ENCODE measurements at places on chromosomes 5 and 9. TPM values are rescaled to one million over a fixed set of nuclear protein-coding genes. Genes with fewer than 3 reads are reported as not detected.

GRCh38 chr5:179331591-179332375, 13.5 kb downstream of the ADAMTS2 start:
- DNase-seq = no peak

The TAF1L gene
- 0.23 TPM for total RNA-seq

The PDE6A gene
- total RNA-seq = not detected

DNA sequence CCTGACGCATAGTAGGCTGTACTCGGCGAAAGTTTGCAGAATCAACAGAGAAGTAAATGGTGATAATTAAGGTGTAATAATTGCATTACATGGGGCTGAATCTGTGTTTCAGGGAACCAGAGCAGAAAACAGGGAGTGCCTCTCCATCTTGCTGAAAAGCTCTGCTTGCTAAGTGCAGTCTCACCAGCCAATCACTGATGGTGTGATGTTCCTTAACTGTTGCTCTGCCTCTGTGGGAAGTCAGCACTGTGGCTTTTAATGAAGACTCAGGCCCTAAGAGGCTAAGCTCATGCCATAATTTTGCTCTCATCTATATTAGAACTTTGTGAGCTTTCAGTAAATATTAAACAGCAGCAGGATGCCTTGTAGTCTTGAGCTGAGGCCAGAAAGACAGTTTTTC, 4.5 kb downstream of the PHF24 start:
- DNase-seq = no peak

The SNCB gene
- 228 TPM for total RNA-seq

Data from dorsolateral prefrontal cortex (tissue), 122 donors.